NCI-H524 (cell line): ENCODE measurements at places on chromosomes 2 and 18.
A peak's percentile ranks its signal among the peaks of the same experiment; 100 is the strongest.

- DNase-seq, result no peak
Observed at GRCh38 chr2:168577885-168578284, 121.8 kb downstream of the CERS6 start.

- DNase-seq, result peak; percentile 16
Observed at GRCh38 chr2:176814740-176815367, 397.7 kb upstream of the HNRNPA3 start.

GRCh38 chr2:233411162-233411561 is 56.9 kb downstream of the DGKD start:
- no peak for DNase-seq

GRCh38 chr2:44186810-44187209 is 18.1 kb downstream of the PPM1B start:
- DNase-seq, result no peak

DNA sequence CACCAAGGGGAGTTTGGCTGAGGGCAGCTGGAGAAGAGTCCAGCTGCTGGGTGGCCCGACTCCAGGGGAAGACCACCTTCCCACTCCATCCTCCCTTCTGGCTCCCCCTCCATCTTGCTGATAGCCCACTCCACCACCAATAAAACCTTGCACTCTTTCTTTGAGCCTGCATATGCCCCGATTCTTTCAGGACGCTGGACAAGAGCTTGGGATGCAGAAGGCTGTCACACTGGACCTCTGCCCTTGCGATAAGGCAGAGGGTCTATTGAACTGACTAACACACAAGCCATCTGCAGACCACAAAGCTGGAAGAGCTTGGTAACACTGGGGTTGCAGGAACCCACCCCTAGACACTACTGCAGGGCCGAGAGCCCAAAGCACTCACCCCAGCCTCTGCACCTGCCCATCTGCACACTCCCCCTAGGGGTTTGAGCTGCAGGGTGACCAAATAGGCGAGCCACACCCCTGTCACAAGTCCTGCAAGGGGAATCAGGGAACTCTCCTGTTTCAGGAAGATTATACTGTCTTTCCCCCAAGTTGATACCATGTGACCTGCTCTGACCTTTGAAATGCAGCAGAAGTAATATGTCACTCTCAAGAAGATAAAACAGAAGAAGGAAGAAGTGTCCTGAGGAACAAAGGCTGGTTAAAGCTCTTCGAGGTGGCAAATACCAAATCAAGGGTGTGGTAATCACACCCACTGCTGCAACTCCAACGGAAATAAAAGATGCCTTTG is 70.5 kb downstream of the SMAD4 start:
- no peak for DNase-seq
